Endothelial cell (in vitro differentiated cells): ENCODE measurements at places on chromosomes 6 and 20. TPM values are rescaled to one million over a fixed set of nuclear protein-coding genes. Genes with fewer than 3 reads are reported as not detected.

CRISP3 gene
- total RNA-seq = 0.80 TPM

COX4I2 gene
- total RNA-seq = not detected

KCNQ5 gene
- total RNA-seq = 0.08 TPM

EPB41L1 gene
- 19.3 TPM for total RNA-seq

BPIFA1 gene
- total RNA-seq = not detected

SLC12A5 gene
- 8.8 TPM for total RNA-seq

DNA sequence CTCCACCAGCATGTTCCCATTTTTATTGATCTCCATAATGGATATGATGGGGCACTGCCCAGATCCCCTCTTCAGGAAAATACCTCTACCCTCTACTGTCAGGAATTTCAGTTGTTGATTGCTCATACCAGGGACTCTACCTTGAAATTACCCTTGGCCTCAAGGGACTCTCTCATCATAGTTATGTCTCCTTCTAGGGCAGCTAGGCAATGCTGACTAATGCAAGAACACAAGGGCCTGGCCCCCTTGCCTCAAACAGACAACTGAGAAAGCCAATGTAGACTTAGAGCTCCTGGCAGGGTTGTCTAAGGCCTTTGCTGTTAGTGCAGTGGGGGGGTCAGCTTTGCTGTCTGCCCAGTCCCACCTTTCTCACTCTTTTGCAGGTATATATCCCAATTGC, 493.1 kb downstream of the BTBD3 start:
- no peak for DNase-seq

- no peak for DNase-seq
Observed at GRCh38 chr6:169292338-169293124, 38.9 kb upstream of the THBS2 start.

GRCh38 chr20:9475456-9475855, 38.9 kb upstream of the LAMP5 start:
- no peak for DNase-seq

- no peak for DNase-seq
Observed at GRCh38 chr6:113634352-113635163, 222.6 kb upstream of the MARCKS start.

DNA sequence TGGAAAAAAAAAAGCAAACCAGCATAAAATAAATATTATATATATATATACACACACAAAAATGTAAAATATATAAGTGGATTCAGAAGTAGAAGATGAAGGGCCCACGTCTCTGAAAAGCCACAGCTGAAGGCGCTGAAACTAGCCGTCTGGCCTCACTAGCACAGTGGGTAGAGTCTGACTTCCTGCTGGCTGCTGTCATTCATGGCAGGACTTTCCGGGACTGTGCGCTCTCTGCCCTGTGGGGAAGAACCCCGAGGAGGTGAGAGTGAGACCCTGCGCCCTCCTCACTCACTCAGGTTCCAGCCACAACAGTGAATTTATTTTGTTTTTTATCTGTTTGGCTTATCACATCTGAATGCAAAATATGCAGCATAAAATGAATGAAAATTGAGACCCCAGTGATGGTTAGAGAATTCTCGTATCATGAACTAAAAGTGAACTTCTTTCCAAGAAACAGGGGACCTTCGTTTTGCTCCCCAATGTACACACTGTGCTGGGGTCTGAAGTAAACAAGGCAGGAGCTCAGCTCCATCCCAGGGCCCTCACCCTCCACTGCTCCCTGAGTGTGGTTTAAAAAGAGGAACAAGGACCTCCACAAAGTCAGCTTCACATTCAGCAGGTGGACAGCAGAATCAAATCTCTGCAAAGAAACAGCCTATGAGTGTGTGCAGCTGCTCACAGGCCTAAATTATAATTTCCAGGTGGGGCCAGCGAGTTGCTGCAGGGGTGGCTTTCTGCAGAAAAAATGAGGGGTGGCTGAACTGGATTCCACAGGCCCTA, 1.3 kb upstream of the RAMACL start:
- DNase-seq = no peak

DNA sequence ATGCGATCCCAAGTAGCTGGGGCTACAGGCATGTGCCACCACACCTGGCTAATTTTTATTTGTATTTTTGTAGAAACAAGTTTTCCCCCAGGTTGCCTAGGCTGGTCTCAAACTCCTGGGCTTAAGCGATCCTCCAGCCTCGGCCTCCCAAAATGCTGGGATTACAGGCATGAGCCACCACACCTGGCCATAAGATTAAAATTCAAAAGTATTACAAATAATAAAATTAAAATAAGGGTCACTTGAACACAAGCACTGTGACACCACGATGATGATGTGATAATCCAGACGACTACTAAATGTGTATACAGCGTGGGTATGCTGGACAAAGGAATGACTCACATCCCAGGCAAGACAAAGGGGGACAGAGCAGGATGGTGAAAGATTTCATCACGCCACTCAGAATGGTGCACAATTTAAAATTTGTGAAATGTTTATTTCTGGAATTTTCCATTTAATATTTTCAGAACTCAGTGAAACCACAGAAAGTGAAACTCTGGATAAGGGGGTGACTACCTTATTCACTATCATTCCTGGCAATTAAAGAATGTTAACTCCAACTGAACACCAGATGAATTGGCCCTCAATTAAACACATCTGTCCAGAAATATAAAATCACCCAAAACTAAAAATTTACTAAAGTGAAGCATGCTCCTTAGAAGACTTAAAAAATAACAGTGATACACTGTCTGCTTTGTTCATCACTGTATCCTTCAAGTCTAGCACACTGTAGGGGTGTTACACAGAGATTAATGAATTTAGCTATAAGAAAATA, 13.1 kb downstream of the B4GALT5 start:
- no peak for DNase-seq

DNA sequence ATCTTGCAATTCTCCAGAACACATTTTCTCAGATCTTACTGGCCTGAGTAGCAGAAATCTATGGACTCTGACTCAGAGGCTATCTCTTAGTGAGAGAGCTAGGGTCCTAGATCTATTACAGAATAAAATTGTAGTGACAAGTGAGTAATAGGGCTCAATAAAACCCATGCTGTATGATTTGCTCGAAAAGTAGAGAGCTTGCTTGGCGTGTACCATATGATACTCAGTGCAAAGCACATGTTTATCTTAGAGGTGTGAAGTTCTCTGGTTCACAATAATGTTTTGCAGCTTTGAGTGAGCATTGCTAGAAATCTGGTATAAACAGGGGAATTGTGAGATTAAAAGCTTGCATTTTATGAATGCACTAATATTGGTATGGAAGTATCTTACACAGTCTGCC, 87.8 kb upstream of the PRSS16 start:
- DNase-seq = no peak

- no peak for DNase-seq
Observed at GRCh38 chr20:50646483-50646996, 44.8 kb downstream of the RIPOR3 start.

DNA sequence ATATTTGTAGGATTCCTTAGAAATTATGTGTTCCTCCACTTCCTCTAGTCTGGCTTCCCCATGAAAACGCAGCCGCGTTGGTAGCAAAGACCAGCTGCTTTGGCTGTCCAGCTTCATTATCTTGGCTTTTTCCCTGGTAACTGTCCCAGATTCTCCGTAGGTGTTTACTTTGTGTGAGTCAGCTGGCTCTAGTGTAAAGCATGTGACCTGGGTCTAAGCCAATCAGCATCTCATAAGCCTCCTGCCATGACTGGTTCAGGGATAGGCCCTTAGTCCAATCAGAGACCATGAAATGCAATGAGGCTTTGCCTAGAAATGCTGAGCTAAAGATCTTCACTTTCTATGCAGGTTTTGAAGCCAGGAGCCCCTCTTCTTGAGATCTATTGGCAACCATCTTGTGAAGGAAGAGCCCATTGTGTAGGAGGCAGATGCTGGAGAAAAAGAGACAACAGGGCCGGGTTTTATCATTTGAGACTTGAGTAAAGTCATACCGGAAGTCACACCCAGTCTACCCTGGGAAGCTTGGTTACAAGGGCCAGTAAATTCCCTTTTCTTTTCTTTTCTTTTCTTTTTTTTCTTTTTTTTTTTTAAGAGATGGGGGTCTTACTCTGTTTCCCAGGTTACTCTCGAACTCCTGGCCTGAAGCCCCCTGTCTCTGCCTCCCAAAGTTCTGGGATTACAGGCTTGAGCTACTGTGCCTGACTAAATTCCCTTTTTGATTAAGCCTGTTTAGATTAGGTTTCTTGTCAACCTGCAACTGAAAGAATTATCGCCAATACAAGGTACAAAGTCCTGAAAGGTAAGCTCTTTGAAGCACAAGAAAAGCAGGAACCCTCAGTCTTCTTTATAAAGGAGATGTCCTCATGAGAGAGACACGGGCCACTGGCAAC, 256.5 kb upstream of the RREB1 start:
- no peak for DNase-seq

DNA sequence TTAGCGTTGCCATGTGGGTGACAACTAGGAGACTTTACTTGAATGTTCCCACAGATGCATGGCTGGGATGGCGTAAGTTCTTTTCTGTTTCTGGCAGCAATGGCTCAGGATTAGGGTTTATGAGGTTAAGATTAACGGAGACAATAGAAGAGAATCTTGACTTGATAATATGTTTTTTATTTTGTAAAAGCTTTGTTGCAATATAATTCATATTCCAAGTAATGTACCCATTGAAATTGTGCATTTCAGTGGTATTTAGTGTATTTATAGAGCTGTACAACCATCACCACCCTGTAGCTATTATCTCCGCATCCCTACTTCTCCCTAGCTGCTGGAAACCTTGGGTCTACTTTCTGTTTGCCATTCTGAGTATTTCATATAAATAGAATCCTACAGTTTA, 349.2 kb downstream of the UTRN start:
- no peak for DNase-seq

GRCh38 chr20:4217349-4217841, 202.0 kb upstream of the RNF24 start:
- DNase-seq = no peak

DNA sequence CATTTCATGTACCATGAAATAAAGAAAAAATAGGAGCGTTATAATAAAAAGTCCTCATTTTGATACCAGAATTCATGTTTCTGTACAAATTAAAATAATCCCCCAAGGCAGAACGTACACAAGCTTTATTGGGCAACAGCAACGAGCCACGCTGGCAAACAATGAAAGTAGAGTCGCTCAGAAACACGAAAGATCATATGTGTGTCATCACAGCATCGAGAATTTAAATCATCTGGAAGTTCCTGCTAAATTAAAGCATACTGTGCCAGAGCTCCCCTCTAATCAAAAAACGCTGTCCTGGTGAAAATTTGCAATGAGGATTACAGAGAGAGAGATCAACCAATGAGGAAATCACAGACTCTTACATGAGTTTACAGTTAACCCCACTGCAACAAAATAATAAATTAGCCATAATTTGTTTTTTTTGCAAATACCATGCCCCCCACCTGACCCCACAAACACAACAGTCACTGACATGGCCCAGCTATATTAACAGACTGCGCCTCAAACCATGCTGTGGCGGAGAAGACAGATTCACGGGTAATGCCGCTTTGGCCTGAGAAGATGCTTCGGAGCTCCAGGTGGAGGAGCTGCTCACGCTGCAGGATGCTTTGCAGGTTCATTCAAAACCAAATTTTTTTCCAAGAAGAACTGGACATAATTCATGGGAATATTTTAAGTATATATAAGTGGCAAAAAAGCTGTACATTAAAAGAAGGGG, 54.3 kb upstream of the NFATC2 start:
- no peak for DNase-seq

- no peak for DNase-seq
Observed at GRCh38 chr20:3296261-3297078, 57.5 kb upstream of the SLC4A11 start.

DNA sequence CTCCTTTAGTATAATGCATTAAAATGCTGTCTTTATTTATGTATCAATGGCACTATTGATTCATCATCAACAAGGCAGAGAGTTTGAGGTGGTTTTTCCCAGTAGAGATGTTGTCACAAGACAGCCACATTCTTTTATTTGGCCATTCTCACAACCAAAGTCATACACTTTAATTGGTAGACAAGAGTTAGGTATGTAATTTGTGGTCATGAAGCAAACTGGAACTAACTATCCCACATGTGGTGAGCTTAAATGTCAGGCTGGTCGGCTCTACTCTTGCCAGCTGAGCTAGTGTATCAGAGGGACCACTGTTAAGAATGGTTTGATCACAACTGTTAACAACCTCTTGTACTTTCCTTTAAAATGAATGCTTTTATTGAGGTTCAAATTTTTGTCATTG, 714.6 kb downstream of the CD109 start:
- no peak for DNase-seq

DNA sequence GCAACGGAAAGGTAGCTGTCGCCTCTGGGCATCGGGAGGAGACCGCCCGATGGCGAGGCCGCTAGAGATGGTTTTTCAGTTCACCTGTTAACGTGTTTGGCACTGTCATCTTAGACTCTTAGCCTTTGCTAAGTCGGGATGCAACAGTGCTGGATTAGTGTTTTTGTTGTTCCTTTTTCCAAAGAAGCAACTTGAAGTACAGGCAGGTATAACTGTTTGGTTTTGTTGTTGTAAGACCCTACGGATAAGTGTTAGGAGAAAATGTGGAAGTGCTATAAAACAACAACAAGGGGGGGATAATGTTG, 723 bp downstream of the MANEA start:
- no peak for DNase-seq

GRCh38 chr6:157182503-157183264, 140.6 kb downstream of the TMEM242 start:
- no peak for DNase-seq

GRCh38 chr20:3803854-3804253, 7.7 kb downstream of the CDC25B start:
- no peak for DNase-seq

GRCh38 chr6:93104195-93104817, 315.1 kb downstream of the EPHA7 start:
- no peak for DNase-seq

- no peak for DNase-seq
Observed at GRCh38 chr6:170238741-170239565, 51.9 kb downstream of the DLL1 start.

DNA sequence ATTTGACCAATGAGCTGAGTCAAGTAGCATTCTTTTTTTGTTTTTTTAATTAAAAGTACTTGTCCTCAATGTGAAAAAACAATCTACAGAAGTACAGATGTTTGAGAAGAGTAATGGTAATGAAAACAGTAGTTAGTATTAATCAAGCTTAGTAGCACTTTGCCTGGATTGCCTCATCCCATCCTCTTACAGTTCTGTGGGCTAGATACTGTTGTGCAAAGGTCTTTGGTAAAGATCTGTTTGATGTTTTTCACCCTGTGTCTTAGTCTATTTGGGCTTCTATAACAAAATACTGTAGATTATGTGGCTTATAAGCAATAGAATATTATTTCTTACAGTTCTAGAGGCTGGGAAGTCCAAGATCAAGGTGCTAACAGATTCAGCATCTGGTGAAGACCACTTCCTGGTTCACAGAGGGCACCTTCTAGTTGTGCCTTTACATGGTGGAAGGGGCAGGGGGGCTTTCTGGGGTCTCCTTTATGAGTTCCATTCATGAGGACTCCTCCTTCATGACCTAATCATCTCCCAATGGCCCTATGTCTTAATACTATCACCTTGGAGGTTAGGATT, 84.3 kb downstream of the SHLD1 start:
- DNase-seq = no peak

- no peak for DNase-seq
Observed at GRCh38 chr6:145929037-145929633, 35.0 kb downstream of the SHPRH start.
